MM.1S (cell line): ENCODE measurements at places on chromosomes 3 and 15.
A peak's percentile ranks its signal among the peaks of the same experiment; 100 is the strongest.

GRCh38 chr3:167318306-167318705 lies 61.8 kb downstream of the ZBBX start:
- DNase-seq: no peak

DNA sequence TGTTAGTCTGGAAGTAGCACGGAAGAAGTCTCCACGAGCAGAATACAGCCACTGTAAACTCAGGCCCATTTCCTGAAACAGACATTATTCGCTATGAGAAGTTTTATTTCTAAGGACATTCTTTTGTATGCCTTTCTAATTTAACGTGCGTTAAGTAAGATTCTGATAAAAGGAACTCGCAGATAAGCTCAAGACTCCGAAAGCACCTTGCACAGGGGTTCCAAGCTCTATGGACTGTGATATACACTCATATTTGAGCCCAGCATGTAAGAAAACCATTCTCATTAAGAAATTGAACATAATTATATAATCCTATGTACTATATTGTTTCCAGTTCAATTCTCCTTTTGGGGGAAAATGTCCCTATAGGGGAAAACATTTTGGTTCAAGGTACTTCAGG lies 28.4 kb downstream of the TFRC start:
- no peak for DNase-seq

DNA sequence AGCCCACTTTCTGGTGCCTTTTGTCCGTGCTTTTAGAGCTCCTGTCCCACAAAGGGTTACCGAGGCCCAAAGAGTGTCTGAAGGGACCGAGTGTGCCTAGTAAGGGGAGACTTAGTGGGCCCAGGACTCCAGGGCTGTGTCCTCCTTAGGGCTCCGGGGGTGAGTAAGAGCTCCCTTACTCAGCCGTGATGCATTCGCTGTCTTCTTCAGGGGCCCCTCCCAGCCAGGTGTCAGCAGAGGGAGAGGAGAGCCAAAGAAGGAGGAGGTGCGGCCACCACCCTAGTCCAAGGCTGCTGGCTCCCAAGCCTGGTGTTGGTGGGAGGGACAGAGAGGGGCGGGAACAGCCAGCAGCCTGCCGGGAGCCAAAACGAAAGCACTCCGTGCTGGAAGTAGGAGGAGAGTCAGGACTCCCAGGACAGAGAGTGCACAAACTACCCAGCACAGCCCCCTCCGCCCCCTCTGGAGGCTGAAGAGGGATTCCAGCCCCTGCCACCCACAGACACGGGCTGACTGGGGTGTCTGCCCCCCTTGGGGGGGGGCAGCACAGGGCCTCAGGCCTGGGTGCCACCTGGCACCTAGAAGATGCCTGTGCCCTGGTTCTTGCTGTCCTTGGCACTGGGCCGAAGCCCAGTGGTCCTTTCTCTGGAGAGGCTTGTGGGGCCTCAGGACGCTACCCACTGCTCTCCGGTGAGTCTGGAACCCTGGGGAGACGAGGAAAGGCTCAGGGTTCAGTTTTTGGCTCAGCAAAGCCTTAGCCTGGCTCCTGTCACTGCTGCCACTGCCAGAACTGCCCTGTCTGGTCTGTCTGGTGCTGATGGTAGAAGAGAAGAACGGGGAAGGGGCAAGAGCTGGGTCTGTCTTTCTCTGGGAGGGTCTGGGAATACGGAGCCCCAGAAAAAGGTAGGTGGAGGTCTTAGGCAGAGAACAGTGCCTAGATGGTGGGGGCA lies at the start of gene IL17RC:
IL17RC (plus strand) TSS at position 365 of the 947 bp plus-strand sequence; CDS start at position 583, 218 bp downstream.
- DNase-seq: peak; percentile 24

DNA sequence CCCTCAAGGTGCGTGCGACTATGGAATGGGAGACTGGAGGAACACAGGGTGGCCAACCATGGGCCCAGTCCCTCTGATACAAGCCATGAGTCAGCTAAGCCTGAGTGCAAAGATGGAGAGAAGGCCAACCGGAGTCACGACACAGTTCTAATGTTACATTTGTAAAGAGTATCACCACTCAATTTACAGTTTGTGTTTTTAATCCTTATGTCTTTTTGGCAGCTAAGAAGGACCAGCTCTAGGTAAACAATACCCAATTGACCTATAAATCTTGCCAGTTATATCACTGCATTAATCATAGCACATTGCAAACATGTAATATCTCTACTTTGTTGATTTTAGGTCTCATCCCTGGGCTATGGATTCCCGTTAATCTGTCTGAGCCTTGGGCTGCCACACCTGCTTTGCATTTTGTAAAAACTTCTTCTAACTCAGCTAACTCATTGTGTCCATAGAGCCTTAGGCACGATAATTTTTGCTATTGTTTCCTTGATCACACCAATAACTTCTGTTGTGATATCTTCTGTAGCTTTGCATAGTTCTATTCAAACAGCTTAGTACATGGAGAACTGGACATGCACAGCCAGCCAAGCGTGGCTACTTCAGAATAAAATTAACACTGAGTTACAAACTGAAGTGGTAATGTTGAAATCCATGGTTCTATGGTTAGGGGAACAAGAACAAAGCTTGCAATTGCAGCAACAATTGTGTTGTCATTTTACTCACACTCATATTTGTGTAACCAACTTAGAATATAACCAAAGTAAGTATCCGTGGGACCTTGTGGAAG lies 50.3 kb downstream of the LSM3 start:
- no peak for DNase-seq

DNA sequence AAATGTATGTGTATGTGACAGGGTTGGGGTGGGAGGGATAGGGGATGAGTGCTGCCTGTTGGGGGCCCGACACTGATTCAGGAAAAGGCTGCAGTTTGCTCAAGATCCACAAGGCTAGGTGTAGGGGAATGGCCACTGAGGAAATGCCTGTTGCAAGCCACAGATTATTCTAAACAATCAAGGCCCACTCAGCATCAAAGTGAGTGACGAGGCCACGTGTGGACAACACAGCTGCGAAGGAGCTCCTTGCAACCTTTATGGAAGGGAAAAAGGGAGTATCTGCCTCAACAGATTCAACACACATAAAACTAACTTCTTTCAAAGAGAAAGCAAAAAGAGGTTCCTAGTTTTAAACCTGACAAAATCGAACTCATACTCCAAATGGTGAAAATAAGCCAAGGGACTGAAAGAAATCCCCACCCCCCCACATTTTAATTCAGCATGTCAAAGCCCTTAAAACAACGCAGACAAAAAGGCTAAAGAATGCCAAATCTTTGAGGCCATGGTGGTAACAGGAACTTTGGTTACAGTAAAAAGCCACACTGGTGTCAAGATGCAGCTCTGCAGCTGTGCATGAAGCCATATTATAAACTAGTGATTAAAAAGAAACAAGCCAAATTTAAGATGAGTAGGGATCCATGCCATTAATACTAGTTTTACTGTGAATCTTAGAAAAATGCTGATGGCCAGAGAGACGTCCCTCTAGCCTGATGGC lies 3.6 kb downstream of the POLG start:
- DNase-seq: no peak

GRCh38 chr15:46413799-46414198 lies 779.0 kb downstream of the SQOR start:
- DNase-seq: no peak

DNA sequence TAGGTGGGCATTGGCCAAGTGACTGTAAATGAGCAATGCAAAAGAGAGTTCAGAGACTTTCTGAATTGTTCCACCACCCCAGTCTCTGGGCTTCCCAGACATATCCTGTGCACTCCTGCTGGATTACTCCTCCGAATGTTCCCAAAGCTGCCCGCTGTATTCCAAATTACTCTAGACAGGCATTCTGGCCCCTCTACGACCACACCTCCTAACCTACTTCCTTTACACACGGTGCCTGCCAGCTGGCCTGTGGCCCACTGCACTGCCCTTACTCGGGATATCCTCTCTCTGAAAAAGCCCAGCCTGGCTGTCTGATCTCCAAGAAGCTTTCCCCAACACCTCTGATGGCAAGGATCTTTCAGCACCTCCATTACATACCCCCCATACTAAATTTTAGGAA lies 66.6 kb downstream of the DUT start:
- DNase-seq: no peak

- no peak for DNase-seq
Measured at GRCh38 chr15:58443308-58443707, 11.5 kb downstream of the LIPC start.

DNA sequence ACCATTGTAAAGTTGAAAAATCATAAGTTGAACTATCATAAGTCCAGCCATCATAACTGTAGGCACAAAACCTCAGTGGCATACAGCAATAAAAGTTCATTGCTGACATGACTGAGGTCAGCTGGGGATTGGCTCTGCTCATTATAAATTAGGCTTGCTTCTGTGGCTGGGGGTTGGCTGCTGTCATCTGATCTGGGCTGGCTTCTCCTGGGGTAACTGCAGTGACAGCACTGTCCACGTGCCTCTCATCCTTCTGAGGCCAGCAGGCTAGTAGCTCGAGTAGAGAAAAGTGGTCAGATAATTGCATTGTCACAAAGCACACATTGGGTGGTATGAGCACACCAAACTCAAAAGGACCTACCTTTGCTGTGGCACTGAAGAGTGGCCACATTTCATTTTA lies 31.3 kb downstream of the CMTM7 start:
- peak; percentile 53 for DNase-seq

GRCh38 chr15:78350058-78350457 lies 9.9 kb downstream of the CRABP1 start:
- DNase-seq: no peak

- no peak for DNase-seq
Measured at GRCh38 chr3:71662056-71662455, 63.1 kb downstream of the EIF4E3 start.

GRCh38 chr3:112366522-112366921 lies 33.6 kb downstream of the CD200 start:
- DNase-seq: no peak

DNA sequence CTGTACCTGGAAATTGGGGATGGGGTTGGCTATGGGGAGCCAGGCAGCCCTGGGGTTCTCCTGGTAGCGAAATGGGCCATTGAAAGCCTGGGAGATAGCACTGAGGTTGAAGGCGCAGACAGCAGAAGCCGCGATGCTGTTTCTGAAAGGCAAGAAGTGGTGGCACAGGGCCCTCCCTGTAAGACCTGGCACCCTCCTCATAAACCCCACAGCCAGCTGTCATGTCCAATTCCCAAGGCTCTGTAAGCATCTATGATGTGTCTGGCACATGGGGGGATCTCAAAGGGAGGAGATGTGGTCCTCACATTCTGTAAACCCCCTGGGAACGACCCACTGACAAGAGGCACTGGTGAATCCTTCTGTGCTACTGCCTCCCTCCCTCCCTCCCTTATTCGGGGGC lies 104.0 kb downstream of the SEMA5B start:
- no peak for DNase-seq

DNA sequence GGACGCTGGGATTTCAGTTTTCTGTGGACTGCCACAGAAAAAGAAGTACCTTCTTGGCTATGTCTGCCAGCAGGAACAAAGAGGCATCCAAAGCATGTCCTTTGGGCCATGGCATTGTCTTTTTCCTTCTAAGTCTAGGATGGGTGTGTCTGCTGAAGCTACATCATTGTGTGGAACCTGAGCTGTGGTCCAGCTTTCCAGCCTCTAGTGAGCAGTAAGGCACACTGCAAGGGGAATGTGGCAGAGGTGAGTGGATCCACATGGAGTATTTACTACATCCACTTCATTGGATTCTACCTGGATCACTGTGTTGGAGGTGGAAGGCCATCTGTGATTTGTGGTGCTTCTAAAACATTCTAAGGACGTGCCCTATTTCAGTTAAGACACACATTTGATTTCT lies 23.7 kb downstream of the CMTM8 start:
- no peak for DNase-seq

GRCh38 chr15:73028831-73029451 lies 23.3 kb upstream of the NEO1 start:
- peak; percentile 60 for DNase-seq

DNA sequence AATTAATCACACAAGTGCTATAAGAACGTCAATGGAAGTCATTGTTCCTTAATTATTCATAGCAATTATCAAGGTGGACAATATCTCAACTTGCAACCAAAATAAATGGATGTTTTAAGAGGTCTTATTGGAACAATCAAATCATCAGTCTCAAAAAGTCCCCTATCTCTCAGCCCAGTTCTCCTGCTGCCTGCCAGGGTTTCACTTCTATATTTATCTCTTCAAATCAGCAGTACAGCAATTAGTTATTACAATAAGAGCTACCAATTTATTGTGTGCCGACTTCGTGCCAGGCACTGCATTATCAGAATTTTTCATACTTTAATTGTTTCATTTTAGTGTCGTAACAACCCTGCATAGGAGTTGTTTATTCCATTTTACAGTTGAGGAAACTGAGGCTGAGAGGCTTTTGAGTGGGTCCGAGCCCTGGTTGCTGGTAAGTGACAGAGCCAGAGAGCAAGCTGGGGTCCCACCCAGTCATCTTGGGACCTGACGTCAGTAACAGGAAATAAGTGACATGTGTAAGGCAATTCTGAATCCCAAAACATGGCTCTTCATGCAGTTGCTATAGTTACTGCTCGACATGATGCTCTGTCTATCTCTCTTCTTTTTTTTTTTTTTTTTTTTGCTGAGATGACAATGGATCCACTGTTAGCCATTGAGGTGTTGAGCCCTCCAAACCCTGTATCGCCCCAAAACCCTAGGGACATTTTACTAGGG lies 8.8 kb upstream of the KCTD6 start:
- DNase-seq: no peak

GRCh38 chr3:171528102-171528501 lies 67.9 kb upstream of the TNIK start:
- no peak for DNase-seq

GRCh38 chr3:129199366-129199765 lies 15.7 kb upstream of the CNBP start:
- DNase-seq: no peak

DNA sequence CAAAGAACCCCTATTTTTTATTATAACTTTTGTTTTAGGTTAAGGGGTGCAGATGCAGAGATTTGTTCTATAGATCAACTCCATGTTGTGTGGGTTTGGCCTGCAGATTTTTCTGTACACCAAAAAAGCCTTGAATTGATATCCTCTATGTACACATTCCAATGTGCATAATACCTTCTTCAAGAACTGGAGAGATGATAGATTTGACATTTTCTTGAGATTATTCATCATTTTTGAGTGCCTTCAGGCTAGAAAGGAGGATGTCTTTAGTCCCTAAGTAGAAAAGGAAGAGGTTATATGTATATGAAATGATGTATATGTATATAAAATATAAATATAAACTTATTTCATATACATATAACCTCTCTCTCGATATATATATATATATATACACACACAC lies 1190.0 kb upstream of the ALCAM start:
- no peak for DNase-seq

DNA sequence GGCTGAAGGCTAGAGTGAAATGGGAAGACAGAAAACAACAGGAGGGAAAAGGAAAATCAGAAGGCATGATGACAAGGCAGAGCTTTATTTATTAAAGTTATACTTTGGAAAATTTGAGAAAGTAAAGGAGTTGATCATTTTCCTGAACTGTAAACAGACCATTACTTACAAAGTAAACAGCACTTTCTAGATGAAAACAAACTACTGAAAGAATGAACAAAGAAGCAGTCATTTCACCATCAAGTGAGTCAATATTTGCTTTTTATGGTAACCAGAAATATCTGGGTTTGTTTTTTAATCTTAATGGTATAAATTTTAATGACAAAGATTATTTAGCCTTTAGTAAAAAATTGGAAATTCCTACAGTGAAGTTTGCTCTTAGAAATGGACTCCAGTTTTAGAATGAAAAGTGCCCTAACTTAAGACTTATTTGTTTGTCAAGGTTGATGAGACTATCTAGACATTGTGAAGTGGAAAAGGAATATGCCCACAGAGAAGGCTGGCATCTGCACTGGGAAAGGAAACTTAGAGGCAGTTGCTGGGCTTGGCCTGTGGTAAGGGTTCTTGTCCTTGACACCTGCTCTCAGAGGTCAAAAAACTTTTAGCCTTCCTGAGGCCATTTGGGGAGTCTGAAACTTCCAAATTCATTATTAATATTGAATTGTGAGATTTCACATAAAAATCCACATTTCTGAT lies 47.2 kb downstream of the SPTSSB start:
- no peak for DNase-seq
